ENCODE measurements at places on chromosomes 7 and 10.

GRCh38 chr7:54785261-54785660 lies 26.2 kb upstream of the SEC61G start:
- no peak for DNase-seq

- DNase-seq, result no peak
Measured at GRCh38 chr10:6665847-6666246, 85.8 kb upstream of the PRKCQ start.

- no peak for DNase-seq
Measured at GRCh38 chr10:113261161-113261560, 291.7 kb upstream of the HABP2 start.

- peak; percentile 92 for DNase-seq
Measured at GRCh38 chr7:116218051-116218645, 7.8 kb downstream of the TES start.

- no peak for DNase-seq
Measured at GRCh38 chr7:88760136-88760515, 626 bp downstream of the ZNF804B start.

DNA sequence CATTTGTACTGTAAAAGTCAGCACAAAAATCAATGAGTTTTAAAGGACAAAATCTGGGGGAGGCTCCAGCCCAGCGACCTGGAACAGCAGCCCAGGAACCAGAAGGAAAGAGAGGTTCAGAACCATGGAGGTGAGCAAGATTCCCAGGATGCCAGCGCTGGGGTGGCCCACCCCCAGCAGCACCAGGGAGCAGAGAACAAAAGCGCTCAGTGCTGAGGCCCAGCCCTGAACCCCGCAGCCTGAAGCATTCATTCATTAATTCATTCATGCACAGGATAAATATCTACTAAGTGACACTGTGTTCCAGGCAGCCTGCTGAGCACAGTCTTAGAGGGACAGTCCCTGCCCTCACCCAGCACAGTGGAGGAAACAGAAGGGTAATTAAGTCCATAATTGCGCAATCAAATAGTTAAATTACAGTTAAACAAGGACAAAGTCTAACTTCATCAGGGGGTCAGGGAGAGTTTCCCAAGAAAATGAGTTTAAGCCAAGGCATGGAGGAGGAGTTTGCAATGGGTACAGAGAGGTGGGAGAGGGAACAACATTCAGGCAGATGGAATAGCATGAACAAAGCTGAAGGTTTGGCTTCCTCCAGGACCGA lies 202.3 kb downstream of the GRID1 start:
- DNase-seq, result no peak

- DNase-seq, result no peak
Measured at GRCh38 chr10:6987536-6987945, 407.5 kb upstream of the PRKCQ start.

Data from mesenchymal stem cell (in vitro differentiated cells and primary cell).